ENCODE measurements at places on chromosomes 3 and 15.

DNA sequence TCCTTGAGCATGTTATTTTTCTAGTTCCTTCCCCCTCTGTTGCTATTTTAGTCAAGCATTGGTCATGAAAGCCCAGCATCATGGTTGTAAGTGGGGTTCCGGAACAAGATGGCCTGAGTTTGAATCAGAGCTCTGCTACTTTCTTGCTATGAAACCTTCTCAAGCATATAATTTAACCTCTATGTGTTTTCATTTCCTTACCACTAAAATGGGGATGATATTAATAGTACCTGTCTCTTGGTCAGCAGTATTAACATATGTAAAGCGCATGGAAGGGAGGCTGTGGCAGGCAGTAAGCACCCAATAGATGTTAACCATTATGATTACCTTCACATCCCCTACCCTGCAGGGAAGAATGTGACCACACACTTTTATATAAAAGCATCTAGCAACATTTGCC, 14.3 kb upstream of the SPRED1 start:
- no peak for DNase-seq

GRCh38 chr3:38648024-38648658, 1.3 kb downstream of the SCN5A start:
- DNase-seq, result no peak

DNA sequence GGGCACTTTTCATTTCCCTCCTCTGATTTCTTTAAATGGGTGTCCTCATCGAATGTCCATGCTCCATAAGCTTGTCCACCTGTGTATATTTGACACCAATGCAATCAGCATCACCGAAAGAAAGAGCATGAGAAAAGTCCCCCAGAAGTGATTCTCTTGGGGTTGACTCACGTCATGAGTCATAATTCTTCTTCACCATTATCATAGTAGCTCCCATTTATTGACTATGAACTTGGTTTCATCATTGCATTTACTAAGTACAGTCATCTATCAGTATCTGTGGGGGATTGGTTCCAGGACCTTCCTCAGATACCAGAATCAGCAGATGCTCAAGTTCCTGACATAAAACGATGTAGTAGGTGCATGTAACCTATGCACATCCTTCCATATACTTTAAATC, 372.5 kb upstream of the CFAP20DC start:
- no peak for DNase-seq

GRCh38 chr3:169699070-169699469, 35.6 kb upstream of the MECOM start:
- DNase-seq, result no peak

DNA sequence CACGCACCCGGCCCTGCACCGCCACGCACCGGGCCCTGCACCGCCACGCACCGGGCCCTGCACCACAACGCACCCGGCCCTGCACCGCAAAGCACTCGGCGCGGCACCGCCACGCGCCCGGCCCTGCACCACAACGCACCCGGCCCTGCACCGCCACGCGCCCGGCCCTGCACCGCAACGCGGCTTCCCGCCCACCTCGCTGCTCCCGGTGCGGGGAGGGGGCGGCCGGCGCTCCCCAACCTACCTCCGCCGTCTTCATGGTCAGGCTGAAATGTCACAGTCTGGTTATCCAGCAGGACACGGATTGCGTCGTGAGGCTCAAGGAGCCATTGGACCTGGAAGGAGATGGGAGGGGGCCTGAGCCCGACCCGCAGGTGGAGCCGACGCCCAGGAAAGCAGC, 41.8 kb downstream of the MUC20 start:
- no peak for DNase-seq

DNA sequence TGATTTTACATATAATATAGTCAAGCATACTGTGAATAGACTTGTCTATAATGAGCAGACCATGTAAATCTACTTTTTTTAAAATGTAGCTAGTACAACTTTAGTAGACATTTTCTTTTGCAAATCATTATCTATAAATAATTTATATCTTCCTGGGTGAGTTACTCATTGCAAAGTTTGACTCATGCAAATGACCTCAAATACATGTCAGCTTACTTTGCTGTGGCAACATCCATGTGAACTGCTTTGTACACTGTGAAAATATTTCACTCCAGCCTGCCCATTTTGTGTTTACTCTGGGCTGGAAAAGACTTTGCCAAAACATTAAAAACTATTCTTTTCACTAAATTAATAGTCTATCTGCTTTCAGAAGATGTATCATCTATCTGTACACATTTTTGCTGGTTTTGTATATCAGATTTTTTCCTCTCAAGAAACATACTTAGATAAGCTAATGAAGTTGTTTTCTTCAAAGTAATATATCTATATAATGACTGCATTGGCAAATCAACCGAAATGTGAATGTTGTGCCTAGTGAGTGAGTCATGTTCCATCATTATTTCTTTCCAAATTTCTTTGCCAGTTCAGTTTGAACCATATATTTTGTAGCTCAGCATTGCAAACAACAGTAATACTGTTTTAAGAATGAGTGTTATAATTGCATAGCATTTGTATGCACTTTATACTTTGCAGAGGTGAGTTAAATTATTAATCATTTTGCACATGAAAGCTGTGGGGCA, 26.5 kb downstream of the IGSF10 start:
- DNase-seq, result no peak

- DNase-seq, result no peak
Observed at GRCh38 chr3:63911509-63911872, 692 bp downstream of the SCAANT1 start.

- no peak for DNase-seq
Observed at GRCh38 chr15:100092034-100092433, 249.7 kb downstream of the ADAMTS17 start.

DNA sequence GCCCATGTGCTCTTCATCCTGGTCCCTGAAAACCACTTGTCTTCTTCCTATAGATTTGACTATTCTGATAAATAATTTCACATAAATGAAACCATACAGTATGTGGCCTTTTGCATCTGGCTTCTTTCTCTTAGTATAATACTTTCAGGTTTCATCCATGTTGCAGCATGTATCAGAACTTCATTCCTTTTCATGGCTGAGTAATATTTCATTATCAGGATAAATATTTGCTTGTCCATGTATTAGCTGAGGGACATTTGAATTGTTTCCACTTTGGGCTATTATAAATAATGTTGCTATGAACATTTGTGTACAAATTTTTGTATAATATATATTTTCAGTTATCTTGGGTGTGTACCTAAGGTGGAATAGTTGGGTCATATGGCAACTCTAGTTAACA, 29.8 kb upstream of the AEN start:
- DNase-seq, result no peak

DNA sequence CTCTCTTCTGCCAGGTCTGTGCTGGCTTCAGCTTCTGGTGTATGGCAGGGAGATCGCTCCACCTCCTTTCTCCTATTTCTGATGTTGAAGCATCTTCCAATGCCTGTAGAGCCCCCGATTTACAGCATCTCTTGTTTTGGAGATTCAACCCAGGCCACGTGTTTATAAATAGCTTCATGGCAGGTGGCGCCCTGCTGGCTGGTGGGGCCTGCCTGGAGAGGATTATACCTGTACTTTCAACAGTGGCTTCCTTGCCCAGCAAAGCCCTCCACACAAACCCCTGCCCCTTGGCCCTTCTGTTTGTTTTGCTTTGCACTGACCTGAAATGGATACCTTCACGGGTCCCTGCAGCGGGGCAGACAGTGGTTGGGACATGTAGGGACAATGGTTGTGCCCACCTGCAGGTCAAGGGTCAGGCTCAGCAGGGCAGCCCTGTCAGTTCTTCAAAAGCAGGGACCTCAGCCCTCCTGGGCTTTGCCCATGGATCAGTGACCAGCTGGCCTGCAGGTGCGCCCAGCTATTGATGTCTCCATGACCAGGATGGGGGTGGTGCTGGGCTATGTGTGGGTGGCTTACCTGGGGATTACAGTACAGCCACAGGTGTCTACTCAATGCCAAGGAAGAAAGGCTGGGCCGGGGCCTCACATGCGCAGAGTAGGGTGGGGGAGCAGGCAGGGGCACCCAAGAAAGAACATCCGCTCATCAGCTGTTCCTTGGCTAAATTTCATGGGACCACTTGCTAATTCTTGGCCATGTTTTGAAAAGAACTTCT, 112.7 kb upstream of the PRR23C start:
- DNase-seq, result no peak

- no peak for DNase-seq
Observed at GRCh38 chr3:53174346-53175250, 13.6 kb downstream of the PRKCD start.

- no peak for DNase-seq
Observed at GRCh38 chr15:57114070-57114469, 195.6 kb downstream of the TCF12 start.

Measured in stimulated activated CD4-positive, alpha-beta T cell treated with anti-CD3 and anti-CD28 coated beads, Interleukin-1b, Interleukin-23, amount 100 ng/mL, for 48 hours (primary cell).